Heart right ventricle (tissue), 16 donors: ENCODE measurements at places on chromosomes 12 and 14. TPM values are rescaled to one million over a fixed set of nuclear protein-coding genes. Genes with fewer than 3 reads are reported as not detected.

Gene APEX1
- total RNA-seq = 77.4 TPM

Gene C3AR1
- 9.5 TPM for total RNA-seq

GRCh38 chr14:79424462-79424861, 786.8 kb downstream of the DIO2 start:
- no peak for DNase-seq

DNA sequence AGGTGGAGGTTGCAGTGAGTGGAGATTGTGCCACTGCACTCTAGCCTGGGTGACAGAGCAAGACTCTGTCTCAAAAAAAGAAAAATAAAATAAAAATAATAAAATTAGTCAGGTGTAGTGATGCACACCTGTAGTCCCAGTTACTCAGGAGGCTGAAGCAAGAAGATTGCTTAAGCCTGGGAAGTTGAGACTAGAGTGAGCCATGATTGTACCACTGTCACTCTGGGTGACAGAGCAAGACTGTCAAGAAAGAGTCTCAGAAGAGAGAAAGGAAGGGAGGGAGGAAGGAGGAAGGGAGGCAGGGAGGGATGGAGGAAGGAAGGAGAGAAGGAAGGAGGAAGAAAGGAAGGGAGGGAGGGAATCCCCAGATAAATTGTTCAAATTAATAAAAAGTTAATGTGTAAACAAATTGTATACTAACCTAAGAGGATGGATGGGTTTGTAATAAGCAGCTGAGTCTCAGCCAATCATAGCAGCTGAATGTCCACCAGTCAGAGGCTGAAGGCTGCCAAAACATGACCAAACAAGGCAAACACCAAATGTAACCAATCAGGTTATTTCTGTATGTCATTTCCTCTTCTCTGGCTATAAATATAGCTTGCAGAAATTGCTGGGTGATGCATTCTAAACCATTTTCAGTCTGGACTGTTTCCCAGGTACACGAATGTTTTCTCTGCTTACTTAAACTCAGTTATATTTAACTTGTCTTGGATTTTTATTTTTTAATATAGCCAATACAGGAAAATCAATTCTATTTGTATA, 6.1 kb upstream of the CDCA4 start:
- no peak for DNase-seq

- no peak for DNase-seq
Measured at GRCh38 chr14:52051871-52052270, 17.0 kb downstream of the NID2 start.

Gene RFX4
- total RNA-seq = 0.11 TPM

DNA sequence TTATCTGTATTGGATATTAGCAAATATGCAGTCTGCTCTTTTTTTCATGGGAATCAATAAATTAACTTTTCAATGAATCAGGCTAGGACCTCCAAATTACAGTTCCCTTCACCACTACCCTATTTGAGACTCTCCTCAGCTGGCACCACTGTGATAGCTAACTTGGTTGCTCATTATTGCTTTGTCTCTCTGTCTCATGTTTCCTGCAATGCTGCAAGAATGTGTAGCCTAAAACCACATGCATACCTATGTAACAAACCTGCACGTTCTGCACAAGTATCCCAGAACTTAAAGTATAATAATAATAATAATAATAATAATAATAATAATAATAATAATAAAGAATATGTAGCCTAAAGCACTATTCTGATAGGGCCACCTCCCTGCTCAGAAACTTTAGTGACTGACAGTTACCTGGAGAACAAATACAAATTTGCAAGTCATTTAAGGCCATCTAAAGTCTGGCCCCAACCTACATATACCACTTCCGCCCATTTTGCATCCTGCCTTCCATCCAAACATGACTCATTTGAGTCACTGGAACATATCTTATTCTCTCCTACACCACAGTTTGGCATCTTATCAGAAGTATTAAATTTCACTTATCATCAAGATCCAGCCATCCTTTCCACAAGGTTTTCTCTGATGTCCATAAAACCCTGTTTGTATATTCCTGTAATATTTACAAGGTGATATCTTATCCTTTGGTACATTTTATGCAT, 215.1 kb downstream of the LRRK2 start:
- no peak for DNase-seq

GRCh38 chr14:100363053-100363452, 39.9 kb downstream of the SLC25A47 start:
- DNase-seq = no peak

DNA sequence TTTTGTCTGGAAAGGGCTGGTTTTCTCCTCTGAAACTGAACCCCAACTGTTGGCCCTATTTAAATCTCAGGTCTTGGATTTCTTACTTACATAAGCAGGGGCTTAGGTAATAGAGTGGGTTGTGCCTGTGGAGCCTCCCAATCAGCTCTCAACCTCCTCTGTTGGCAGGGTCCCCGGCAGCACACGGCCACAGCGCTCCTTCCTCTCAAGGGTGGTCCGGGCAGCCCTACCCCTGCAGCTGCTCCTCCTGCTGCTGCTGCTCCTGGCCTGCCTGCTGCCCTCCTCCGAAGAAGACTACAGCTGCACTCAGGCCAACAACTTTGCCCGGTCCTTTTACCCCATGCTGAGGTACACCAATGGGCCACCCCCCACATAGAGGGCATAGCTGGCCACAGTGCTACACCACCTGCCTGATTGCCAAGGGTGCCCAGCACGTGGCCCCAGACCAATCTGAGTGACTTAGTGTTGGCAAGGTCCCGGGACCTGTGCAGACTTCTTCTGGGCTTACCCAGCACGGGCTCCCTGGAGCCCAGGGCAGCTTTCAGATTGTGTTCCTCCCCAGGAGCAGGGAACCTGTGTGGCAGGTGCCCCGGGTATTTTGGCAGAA, 68.9 kb downstream of the ESR2 start:
- DNase-seq = no peak

Gene RPS6KL1
- total RNA-seq = 14.5 TPM

Gene CFAP54
- total RNA-seq = 0.28 TPM

GRCh38 chr12:24034160-24034559, 84.7 kb upstream of the SOX5 start:
- no peak for DNase-seq

- no peak for DNase-seq
Measured at GRCh38 chr14:53865711-53866110, 90.9 kb downstream of the BMP4 start.

DNA sequence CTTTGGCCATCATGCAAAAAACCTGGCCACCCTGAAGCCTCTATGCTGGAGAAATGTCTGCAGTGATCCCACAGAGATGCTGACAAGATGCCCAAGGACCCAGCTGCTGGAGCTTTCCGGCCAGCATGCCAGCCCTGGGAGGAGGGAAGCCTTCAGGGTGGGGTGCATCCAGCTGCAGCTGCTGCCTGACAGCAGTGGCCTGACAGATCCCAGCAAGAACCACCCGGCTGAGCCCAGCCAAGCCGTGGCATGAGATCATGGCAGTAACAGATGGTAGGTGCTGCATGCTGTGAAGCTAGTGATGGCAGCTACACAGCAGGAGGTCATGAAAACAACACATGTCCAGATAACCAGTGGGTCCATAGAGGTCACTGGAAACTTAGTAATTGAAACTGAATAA, 13.8 kb downstream of the CLBA1 start:
- no peak for DNase-seq

DNA sequence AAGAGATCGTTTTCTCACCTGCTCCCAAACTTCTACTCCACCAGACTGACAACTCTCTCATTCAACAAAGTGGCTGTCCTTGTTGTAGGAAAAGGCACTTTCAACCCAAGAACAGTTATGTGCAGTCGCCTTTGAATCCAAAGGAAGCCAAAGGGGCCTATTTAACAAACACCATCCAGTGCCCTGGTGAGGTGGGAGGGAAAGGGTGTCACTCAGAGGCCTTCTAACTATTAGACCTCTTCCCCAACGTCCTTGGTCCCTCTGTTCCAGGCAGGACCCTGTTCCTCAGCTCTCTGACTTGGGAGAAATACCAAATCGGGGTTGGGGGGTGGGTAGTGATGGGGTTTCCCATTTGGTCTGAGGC, 3.2 kb downstream of the SIX4 start:
- DNase-seq = no peak

GRCh38 chr12:32669584-32669983, 9.5 kb upstream of the DNM1L start:
- DNase-seq = no peak

DNA sequence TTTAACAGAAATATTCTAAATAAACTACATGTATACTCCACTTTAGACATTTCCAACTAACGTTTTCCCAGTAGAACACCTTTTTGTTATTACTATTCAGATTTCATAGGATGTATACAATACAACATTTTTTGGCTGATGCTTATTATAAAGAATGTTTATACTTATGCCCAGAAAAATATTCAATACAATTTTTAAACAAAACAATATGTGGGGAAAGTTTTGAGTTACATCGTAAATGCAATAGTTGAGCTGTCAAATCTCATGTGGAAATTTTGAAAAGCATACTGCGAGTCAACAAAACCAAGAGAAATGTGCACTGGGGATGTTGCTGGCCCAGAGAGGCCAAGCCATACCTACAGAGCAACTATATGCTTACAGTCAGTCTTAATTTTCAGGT, 18.2 kb upstream of the MON2 start:
- DNase-seq = no peak

Gene CNIH1
- 108 TPM for total RNA-seq

GRCh38 chr14:59215757-59216156, 27.3 kb downstream of the DAAM1 start:
- DNase-seq = no peak

Gene PPP4R4
- total RNA-seq = not detected

GRCh38 chr12:89384050-89384758, 31.9 kb upstream of the DUSP6 start:
- DNase-seq = peak; percentile 46

- DNase-seq = no peak
Measured at GRCh38 chr14:102262929-102263462, 42.0 kb downstream of the MOK start.

Gene DENND5B
- total RNA-seq = 45.4 TPM

DNA sequence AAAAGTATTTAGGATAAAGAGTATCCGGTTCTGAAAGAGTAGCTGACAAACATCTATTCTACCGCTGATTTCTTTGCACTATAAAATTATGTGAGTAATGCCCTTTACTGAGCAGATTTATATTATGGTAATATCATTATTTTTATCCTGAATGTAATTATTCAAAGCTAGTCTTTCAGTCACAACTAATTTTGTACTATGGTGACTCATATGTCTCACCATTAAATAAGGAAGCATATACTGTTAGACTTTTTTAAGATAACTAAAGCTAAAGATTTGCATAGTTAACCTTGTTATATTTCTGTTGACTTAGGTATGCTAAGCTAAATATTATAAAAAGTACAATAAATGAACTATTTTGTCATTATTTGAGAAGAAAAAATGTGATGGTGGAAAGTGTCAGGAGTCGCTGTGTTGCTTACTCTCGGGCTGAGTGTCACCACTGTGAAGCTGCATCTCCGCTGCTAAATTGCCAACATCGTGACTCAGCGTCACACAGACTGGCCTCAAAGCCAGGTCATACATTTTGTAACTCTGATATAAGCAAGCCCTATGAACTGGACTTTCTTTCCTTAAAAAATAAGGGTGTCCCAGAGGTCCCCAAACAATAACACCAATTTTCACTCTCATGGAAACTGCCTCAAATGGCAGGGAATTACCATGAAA, 69.1 kb upstream of the SSTR1 start:
- DNase-seq = no peak

DNA sequence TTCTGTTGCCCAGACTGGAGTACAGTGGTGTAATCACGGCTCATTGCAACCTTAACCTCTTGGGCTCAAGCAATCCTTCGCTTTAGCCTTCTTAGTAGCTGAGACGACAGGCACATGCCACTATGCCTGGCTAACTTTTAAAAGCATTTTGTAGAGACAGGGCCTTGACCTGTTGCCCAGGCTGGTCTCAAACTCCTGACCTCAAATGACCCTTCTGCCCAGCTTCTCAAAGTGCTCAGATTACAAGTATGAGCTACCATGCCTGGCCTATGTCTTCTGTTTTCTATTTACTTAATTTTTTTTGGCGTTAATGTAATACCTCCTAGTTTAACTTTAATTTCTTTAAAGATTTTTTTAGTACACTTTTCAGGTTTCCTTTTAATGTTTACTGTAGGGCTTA, 20.6 kb upstream of the KLRF1 start:
- no peak for DNase-seq

Gene RIPK3
- 3.1 TPM for total RNA-seq

Gene PLA2G1B
- 1.8 TPM for total RNA-seq

GRCh38 chr12:105001476-105001875, 15.4 kb downstream of the NOPCHAP1 start:
- no peak for DNase-seq

GRCh38 chr12:123983822-123984485, 10.9 kb downstream of the ZNF664 start:
- DNase-seq = no peak

- no peak for DNase-seq
Measured at GRCh38 chr14:49480979-49481498, 105.1 kb downstream of the RPS29 start.

DNA sequence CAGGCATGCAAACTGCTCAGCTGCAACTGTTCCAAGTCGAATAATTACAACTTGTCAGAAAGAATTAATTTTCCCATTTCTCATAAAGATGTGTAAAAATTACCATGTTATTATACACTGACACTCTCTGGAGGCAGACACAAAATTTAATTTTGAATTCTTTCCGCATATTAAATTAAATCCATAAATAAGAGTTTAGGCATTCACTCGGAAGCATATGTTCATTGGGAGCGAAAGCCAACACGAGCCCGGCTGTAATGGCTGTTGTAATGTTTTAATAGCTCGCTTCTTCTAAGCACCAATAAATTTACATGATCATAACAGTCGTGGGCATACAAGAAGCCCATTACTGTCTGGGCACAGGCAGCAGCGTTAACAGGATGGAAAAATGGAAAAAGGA, 189.6 kb upstream of the SOX5 start:
- DNase-seq = no peak

DNA sequence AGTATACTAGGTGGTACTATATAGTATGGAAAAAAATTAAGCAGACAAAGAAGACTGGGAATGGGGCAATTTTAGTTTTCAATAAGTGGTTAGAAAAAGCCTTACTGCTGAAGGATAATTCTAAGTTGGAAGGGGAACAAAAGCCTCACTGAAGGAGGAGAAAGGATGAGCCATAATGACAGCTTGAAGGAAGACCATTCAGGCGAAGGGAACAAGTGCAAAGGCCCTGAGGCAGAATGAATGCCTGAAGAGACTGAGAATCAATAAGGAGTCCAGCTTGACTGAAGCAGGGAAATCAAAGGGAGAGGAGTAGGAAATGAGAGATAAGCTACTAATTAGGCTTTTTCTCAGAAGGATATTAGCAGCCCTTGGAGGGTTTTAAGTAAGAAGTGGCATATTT, 28.5 kb downstream of the PPP1R13B start:
- DNase-seq = no peak

GRCh38 chr14:55705651-55706364, 125.8 kb downstream of the KTN1 start:
- no peak for DNase-seq

DNA sequence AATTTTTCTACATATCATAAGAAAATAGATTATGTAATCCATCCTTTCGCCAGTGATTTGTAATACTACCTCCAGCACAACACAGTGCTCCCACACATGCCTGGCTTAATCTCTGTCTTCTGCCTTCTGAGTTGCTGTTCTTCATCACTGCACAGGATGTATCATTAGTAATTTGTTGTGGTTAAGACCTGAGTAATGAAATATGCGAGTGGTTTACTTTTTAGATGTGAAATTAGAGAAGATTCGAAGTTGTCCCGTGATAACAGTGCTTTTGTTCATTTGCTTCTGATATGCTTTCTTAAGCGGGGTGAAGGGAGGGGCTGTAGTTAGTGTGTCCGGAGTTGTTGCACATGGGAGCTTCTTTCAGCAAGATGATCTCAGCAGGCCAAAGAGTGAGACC, 18.1 kb downstream of the KRT85 start:
- DNase-seq = no peak

- DNase-seq = no peak
Measured at GRCh38 chr12:31736472-31736871, 7.7 kb upstream of the AMN1 start.
